Hepatic stellate cell (primary cell): ENCODE measurements at places on chromosomes 16 and 17.

- no peak for DNase-seq
Measured at GRCh38 chr16:9791556-9791955, 390.7 kb downstream of the GRIN2A start.

DNA sequence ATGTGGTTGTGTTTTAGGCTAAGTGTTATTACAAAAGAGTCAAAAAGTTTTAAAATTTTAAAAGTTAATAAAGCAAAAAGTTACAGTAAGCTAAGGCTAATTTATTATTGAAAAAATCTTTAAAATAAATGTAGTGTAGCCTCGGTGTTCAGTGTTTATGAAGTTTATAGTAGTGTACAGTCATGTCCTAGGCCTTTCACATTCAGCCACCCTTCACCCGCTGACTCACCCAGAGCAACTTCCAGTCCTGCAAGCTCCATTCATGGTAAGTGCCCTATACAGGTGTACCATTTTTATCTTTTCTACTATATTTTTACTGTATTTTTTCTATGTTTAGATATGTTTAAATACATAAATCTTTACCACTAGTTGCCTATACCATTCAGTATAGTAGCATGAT is 98.5 kb upstream of the RPRML start:
- DNase-seq, result no peak

DNA sequence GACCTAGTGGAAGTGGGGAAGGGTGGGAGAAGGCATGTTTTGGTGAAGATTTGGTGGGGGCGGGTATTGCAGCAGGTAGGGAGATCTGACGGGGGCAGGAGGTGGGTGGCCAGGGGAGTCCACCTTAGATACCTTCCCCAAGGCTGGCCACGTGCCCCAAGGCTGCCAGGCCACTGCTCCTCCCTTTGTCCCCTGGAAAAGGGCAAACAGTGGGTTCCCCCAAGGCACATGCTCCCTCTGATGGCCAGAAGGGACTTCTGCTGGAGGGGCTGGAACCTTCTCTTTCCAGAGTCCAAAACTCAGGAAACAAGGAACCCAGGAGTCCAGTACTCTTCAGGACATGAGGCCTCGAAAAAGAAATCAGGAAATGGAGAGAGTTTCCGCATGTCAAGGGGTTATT is 6.2 kb upstream of the PSMD3 start:
- DNase-seq, result no peak

DNA sequence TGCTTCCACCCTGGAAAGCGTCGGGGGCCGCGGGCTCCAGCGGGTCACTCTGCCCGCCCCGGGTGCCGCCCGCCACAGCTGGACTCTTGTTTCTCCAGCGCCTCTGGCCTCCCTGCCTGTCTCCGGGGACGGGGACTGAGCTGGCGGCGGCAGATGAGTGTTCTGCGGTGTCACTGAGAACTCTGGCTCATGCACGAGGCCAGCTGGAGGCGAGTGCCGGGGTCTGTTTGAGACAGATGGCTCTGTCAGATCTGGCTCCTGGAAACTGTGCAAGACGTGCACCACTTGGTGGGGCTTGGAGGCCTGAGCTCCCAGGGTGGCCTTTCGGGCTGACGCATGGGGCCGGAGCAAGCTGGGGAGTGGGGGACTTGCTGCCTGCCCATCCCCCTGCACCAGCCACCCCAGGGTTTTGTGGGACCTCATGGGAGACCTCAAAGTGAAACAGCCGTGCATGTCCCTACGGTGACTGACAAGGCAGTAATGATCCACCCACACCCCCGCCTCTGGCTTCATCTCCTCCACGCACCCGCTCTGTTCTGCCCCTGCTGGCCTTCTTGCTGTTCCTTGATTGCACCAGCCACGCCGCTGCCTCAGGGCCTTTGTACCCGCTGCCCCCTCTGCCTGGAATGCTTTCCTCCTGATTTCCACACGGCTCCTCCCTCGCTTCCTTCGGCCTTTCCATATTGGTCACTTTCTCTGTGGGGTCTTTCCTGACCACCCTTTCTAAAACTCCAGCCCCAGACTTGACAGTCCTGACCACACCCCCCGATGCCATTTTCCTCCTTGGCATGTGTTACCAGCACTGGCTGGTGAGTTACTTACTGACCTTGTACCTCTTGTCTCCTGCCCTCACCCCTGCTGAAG is 174.9 kb upstream of the CIBAR2 start:
- peak; percentile 84 for DNase-seq

GRCh38 chr17:46916211-46916610 is 6.7 kb upstream of the GOSR2 start:
- DNase-seq, result no peak

DNA sequence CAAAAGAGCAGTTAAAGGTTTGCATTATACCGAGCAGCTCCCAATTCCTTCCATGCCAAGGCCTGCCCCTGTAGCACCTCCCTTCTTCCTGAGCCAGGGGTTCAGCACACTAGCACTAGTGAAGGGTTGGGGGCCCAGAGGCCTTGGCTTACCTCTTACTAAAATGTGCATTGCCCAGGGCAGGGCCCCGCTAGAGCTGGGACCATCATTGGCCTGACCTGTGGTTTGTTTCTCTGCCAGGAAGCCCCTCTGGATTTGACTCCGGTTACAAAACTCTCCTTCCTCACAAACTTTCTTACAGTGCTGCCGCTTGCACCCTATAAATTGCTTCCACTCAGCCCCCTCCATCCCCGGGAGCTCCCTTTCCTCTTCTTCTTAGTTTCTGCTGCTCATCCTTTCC is 33.8 kb downstream of the MPRIP start:
- DNase-seq, result no peak
